Fibroblast of skin of abdomen (primary cell): ENCODE measurements at places on chromosomes 7 and 10.

- peak; percentile 72 for DNase-seq
These were observed 6.4 kb upstream of the GPR22 start for GRCh38 chr7:107463139-107464078.

DNA sequence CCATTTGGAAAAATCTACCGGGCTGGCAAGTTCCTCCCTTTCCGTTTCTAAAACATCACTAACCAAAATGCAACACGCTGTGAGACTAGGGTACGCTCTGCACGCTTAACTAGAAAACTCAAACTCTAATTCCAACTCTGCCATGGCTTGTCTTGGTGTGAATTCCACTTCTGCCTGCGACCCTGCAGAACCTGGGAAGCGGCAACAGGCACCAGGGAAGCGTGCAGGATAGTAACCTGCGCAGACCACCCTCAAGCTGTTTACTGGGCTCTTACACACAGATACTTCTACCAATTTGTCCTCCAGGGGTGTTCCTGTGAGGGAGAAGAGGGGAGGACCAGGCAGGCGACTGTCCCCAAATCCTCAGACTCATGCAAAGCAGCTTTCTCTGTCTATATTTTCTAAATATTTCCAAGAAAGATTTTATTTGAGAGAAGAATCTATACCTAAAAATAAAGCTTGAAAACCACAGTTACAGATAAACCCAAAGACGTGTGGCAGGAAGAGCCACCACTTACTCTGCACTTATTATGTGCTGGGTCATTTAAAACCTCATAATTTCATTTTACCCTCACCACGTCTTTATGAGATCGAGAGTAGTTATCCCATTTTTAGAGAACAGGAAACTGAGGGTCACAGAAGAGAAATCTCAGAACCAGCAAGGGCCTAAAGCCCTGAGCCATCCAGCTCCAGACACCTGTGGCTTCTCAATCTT lies 52.9 kb downstream of the CPXM2 start:
- no peak for DNase-seq

DNA sequence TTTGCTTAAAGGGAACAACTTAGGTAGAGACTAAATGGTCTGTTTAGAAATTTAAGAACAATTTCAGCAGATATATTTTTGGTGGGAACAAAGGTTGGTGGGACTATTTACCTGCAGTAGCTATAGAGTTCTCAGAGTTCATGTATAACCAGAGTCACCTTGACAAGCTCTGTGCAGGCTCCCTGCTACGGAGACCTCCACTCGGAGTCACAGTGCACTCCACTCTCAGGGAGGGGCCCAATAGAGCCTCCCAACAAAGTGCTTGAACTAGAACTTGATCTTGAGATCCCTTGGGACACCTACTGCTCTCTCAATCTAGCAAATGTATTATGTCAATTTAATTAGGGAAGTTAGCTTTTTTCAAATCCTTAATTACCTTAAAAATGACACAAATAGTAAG lies 2.3 kb downstream of the MYPN start:
- no peak for DNase-seq

GRCh38 chr7:100477871-100478267 lies 1.1 kb downstream of the TSC22D4 start:
- DNase-seq: no peak

GRCh38 chr10:51076299-51076841 lies 2.1 kb downstream of the PRKG1 start:
- no peak for DNase-seq

GRCh38 chr7:138752518-138753149 lies 45.2 kb upstream of the TMEM213 start:
- no peak for DNase-seq
